ENCODE measurements at places on chromosomes 1 and 21.

- no peak for DNase-seq
Observed at GRCh38 chr1:233121947-233122559, 171.6 kb downstream of the NTPCR start.

DNA sequence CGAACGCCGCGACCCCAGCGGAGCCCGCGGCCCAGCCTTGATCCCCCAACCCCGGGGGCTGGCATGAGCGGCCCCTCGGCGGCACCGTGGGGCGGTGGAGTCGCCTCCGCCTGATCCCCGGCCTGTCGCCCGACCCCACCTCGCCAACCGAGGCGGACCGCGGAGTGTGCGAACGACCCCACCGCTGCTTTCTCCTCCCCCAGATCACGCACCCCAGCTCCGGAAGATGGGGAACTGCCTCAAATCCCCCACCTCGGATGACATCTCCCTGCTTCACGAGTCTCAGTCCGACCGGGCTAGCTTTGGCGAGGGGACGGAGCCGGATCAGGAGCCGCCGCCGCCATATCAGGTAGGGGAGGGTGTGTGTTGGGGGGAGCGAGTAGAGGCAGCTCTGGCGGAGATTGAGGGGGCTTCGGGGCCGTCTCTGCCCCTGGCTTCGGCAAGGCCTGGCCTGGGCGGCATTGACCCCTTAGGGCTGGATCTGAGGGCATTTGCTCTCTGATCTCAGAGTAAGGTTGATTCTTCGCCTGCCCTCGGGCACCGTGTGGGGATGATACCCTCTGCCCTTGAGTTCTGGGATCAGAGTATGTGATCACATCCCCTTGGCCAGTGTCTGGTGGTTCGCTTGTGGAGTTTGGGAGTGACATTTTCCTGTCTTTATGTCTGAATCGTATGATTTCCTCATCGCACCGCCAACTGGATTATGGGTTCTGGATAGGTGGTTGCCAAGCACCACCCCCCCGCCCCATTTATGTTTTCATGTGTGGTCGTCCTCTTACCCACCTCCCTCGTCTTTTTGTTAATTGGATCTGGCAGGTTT, 668 bp downstream of the RNF11 start:
- DNase-seq = peak; percentile 28

DNA sequence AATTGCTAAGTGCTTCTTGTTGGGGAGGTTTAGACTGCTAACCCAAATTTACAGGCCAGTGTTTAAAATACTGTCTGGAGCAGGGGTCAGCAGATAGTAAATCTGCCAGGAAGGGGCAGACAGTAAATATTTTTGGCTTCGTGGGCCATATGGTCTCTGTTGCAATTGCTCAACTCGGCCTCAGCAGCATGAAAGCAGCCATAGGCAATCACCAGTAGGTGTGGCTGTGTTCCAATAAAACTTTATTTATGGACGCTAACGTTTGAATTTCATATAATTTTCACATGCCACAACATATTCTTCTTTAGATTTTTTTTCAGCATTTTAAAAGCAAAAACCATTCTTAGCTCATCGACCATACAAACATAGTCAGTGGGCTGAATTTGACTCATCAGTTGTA, 172.7 kb downstream of the BRINP2 start:
- DNase-seq = no peak

DNA sequence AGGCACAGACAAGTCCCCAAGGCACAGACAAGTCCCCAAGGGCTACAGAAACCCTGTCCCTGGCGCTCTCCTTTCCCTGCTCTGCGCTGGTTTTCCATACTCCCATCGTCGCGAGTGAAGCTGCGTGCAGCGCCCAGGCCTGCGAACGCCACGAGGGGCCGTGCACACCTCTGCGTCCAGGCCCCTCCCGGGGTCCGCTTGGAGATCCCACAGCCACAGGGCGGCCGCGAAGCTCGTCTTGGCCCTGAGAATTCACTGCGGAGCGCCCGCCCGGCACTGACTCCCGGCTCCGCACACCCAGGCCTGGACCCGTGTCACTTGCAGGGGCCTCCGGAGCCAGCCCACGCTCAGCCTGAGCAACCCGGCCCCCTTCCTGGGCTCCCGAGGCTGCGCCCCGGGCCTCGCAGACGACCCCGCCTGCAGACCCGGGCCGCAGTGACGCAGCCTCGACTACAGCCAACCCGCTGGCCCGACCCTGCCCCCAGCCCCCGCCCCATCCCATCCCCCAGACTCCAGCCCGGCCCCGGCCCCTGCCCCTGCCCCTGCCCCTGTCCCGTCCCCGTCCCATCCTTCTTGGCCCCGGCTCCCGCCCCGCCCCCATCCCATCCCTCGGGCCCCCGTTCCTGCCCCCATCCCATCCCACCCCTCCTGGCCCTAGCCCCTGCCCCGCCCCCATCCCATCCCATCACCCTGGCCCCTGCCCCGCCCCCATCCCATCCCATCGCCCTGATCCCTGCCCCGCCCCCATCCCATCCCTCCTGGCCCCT, 841 bp downstream of the POFUT2 start:
- DNase-seq = no peak

- no peak for DNase-seq
Observed at GRCh38 chr1:21278860-21279845, 11.1 kb downstream of the ECE1 start.

DNA sequence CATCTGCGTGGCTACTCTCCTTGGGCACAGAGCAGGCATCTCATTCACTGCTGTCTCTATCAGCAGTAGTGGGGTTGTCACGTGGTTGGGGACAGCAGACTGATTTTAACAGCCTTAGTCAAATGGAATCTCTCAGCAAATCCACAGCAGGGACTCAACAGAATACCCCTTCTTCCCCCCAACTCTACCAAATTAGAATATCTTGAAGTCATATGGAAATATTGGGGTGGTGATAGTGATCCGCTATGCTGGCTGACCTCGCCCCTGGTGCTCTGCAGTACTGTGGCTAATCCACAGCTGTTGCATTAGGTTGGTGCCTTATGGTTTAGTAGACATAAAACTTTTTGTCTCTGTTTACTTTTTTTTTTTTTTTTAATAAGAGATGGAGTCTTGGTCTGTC, 23.9 kb downstream of the HHAT start:
- no peak for DNase-seq

DNA sequence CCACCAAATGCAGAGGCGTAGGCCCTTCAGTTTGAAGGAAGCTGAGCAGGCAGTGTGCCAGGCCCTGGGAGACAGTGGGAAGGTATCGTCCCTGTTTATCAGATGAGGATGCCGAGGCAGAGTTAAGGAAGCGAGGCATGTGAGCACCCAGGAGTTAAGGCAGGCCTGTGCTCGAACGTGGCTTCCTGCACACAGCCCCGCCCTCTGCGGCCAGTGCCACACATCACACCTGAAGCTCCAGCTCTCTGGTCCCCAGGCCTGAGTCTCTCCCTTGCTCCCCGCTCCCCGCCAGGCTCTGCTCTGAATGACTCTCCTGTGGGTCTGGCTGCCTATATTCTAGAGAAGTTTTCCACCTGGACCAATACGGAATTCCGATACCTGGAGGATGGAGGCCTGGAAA, 32.1 kb downstream of the EPHX1 start:
- no peak for DNase-seq

GRCh38 chr1:150560011-150560438, 10.8 kb downstream of the ADAMTSL4 start:
- peak; percentile 60 for DNase-seq

DNA sequence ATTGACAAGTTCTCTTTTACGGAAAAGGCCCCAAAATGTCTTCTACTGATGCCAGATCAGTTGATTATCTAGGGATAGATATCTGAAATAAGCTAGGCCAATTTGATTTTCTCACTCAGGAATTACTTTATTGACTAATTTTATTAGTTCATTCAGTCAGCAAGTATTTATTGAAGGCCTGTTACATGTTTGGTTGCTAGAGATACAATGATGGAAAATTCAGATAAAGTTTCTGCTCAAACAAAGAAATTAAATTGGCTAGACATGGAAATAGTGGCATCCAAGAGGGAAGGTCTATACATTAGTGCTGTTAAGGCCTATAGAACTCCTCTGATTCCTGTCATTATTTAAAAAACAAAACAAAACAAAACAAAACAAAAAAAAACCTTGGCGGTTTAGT, 56.5 kb downstream of the HS2ST1 start:
- no peak for DNase-seq

DNA sequence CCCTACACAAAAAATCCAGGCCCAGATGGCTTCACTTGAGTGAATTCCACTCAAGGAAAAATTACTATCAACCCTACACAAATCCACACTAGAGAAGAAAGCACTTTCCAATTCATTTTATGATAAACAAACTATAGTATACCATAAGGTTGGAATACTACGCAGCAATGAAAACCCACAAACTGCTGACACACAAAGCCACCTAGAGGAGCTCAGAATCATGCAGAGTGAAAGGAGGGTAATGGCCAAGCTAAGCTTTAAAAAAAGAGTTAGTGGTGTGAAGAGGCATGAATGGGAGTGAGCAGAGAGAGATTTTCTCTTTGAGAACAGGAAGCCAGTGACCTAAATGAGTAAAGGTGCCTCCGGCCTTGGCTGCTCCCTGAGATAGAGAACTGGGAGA, 93.7 kb downstream of the DHRS3 start:
- no peak for DNase-seq

DNA sequence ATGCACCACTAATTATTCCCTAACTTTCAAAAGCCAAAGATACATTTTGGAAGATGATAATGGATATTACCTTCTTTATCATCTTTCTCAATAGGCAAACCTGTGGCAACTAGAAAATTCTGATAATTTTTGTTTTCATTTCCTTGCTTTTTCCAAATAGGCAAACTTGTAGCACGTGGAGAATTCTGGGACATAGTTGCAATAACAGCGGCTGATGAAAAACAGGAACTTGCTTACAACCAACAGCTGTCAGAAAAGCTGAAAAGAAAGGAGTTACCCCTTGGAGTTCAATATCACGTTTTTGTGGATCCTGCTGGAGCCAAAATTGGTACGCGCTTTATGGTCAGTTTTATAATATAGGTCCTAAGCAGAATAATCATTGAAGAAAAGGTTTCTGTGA, 1.5 kb downstream of the FPGT start:
- DNase-seq = no peak

- DNase-seq = no peak
Observed at GRCh38 chr1:21639594-21640041, 29.5 kb downstream of the RAP1GAP start.
